T-helper 2 cell treated with Interferon-gamma antibody and Interleukin-4, amounts not matched to agents 100 ng/mL and 5 ng/mL, for 36 hours (primary cell): ENCODE measurements at places on chromosomes 5 and 9. TPM values are rescaled to one million over a fixed set of nuclear protein-coding genes. Genes with fewer than 3 reads are reported as not detected.

MZB1 gene
- 61.8 and 65.3 TPM in 2 replicates for total RNA-seq

SNCAIP gene
- not detected in 2 replicates for total RNA-seq

WHRN gene
- total RNA-seq = 0.39 and 0.52 TPM in 2 replicates

IL5 gene
- total RNA-seq = 7.3 and 7.7 TPM in 2 replicates

LIFR gene
- not detected in 2 replicates for total RNA-seq

GPR21 gene
- 0.23 and 0.91 TPM in 2 replicates for total RNA-seq

PRLR gene
- not detected in 2 replicates for total RNA-seq

PCDHB8 gene
- not detected in 2 replicates for total RNA-seq

CMBL gene
- 0.84 and 0.98 TPM in 2 replicates for total RNA-seq

SLC6A7 gene
- not detected in 2 replicates for total RNA-seq

ATOSB gene
- 14.0 and 14.4 TPM in 2 replicates for total RNA-seq

TAF9 gene
- 53.6 and 55.2 TPM in 2 replicates for total RNA-seq

HK3 gene
- total RNA-seq = 0.20 and 0.39 TPM in 2 replicates

IL17B gene
- total RNA-seq = not detected in 2 replicates

ANGPTL2 gene
- not detected in 2 replicates for total RNA-seq

WASHC1 gene
- total RNA-seq = 18.3 and 18.4 TPM in 2 replicates

CD180 gene
- 0.27 and 0.55 TPM in 2 replicates for total RNA-seq

WDR31 gene
- 0.93 and 1.5 TPM in 2 replicates for total RNA-seq

FOXD4L6 gene
- not detected in 2 replicates for total RNA-seq

ACTBL2 gene
- total RNA-seq = not detected in 2 replicates

SERF1A gene
- total RNA-seq = 3.0 and 5.0 TPM in 2 replicates
